ENCODE measurements at places on chromosomes 6 and 20.

GRCh38 chr20:47791084-47791599 is 5.9 kb upstream of the SULF2 start:
- no peak for DNase-seq

- DNase-seq: no peak
Observed at GRCh38 chr6:14026831-14027539, 90.6 kb upstream of the CD83 start.

- no peak for DNase-seq
Observed at GRCh38 chr6:118710616-118711015, 59.2 kb upstream of the CEP85L start.

- DNase-seq: no peak
Observed at GRCh38 chr6:118784641-118785164, 109.2 kb upstream of the ASF1A start.

GRCh38 chr20:59749301-59749700 is 145.0 kb downstream of the PHACTR3 start:
- DNase-seq: no peak

DNA sequence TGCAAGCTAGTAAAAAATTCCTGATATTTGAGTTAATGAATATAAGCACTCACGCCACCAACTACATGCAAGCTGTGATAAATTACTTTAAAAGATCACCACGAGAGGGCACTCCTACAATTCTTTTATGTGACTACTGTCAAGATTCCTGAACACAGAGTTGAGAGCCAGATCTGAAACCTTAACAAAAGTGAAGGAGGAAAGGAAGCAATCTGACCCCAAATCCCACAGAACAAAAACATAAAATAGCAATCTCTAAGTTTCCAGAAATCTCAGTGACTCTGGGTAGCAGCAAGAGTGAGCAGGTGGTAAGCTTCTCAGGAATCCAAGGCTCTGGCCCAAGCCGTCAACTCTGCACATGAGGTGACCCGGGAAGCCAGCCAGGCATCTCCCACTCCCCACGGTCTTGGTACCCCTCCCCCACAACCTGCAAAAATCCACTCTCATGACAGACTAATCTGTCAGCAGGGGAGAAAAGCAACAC is 55.1 kb downstream of the STAU1 start:
- peak; percentile 65 for DNase-seq

GRCh38 chr6:28586324-28586723 is 60.6 kb downstream of the GPX5 start:
- no peak for DNase-seq

DNA sequence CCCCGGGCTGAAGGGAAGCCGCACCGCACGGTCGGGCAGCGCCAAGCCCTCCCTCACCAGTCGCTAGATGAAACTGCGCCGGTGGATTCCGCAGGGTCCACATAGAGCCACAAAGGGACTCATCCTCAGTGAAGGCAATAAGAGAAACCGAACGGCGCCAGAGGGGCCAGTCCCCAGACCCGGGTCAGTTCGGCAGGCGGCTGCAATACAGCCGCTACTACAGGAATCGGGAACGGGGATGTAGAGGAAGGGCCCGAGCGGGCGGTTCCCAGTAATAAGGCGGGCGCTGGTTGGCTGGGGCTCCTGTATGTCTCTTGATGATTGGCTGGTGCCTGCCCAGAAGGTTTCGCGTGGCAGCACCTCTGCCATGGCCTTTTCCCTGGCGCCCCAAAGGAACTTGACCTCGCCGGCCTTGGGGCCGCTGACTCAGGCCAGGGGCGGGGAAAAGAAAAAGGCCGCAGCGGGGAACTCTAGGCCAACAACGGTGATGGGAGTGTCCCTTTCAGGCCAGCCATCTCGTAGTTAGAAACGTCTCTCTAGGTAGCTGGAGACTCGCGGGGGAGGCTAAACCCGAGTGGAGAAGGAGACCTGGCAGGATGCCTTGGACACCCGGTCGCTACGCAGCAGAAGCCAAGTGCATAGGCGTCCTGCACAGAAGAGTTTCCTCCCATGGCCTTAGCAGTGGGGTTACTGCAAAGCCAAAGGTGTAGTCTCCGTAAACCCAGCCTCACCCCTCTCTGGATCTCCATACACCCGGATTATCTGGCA is at the start of gene IBTK:
IBTK (minus strand) TSS at position 240 of the 768 bp plus-strand sequence. CDS start 7,258 bp downstream, outside the sequence.
- DNase-seq: peak; percentile 91

DNA sequence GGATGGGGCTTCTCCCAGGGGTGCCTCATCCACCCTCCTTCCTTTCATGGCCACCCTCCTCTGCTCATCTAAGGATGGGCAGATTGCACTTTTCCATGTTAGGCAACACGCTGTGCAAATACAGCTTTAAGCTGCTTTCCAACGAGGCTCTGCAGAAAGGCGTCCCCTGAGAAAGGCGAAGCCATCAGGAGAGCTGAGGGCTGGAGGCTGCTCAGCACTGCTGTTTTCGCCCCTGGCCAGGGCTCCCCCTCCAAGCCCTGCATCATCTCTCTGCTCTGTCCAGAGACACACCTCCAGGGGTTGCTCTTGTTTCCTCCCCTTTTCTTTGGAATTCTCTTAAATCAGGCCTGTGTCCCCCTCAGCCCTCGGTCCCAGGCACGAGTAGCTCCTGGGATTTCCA is 526.1 kb downstream of the CDH26 start:
- DNase-seq: no peak

DNA sequence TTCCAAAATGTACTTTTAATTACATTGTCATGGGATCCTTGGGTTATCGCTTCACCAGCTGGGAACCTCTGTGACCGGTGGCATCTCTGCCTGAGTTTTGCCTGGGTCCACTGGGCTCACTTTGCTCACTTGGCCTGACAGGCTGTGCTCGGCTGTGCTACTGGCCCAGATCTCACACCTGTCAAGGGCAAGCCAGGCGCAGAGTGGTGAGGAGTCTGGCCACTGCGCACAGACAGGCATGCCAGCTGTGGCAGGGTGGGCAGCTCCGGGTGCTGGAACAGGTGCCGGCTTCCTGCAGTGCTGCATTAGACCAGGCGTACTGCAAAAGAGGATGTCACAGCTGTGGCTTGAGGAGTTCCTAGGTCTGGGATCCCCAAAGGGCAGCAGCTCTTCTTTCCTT is 489.8 kb downstream of the TENT5A start:
- no peak for DNase-seq

DNA sequence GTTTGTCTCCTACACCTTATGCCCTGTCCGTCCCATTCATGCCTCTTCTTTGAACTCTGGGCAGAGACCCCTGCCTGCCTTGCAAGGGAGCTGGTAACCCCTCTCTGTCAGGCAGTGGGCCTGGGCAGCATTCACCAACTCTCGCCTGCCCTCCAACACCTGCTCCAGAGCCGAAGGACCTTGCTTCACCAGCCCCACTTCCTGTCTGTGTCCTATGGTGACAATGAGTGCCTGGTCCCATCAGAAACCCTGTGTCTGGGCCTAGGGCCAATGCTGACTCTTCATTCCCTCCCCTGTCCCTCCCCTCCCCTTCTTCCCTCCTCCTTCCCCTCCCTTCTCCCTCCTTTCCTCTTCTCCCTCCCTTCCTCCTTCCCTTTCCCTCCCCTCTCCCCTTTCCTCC is 22.8 kb upstream of the PCMTD2 start:
- no peak for DNase-seq

GRCh38 chr6:109478841-109479624 is 4.0 kb downstream of the ZBTB24 start:
- DNase-seq: no peak

GRCh38 chr6:108560463-108561308 is at the start of gene FOXO3:
Gene FOXO3 (plus strand): TSS chr6:108560917. CDS start chr6:108561209, 292 bp downstream.
- DNase-seq: peak; percentile 91

DNA sequence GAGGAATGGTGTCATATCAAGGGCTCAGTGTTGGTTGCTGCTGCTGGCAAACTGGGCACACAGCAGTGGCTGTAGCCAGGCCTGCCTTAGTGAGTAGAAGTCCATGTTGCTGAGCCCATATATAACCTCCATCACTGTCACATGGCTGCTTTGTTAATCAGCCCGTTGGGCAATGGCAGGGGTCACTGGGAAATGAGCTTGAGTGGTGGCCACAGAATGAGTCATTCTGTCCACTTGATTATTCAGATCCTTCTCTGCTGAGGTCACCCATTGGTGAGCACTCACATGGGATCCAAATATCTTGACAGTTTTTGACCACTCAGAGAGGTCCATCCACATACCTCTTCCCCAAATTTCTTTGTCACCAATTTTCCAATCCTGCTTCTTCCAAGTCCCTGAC is 898.9 kb upstream of the EYS start:
- DNase-seq: no peak

- no peak for DNase-seq
Observed at GRCh38 chr6:20182926-20183521, 29.2 kb downstream of the MBOAT1 start.

- no peak for DNase-seq
Observed at GRCh38 chr6:17899491-17899890, 87.9 kb downstream of the KIF13A start.

DNA sequence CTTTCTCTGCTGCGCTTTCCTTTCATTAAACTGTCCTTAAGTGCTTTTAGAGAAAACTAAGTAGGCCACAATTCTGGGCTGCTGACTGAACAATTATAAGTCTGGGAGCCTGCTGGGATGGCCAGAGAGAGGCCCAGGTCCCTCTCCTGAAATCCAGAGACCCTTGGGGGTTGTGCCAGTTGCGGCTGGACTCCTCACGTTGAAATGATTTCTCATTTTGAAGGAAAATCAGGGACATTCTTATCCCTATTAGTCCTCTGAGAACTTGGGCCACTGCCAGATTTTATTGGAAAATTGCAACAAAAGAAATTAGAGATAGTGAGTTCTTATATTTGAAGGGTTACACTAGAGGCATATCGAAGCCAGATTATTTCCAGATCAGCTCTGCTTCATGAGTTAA is 145.1 kb downstream of the CLIC5 start:
- DNase-seq: no peak

DNA sequence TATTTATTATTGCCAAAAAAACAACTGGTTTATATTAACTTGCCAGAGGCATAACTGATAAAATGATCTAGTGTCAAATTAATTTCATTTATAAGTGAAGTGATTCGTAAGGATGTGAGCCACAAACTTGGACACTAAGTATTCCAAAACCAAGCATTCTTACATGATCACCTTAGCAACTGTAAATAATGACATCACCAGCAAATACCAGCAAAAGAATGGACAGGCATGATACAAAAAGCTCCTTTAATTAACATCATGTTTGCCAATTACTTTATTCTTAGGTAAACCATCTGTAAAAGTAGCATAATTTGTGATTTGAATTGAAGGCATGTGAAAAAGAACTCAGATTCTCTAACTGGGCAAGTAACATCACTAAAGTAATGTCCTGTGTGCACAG is 17.2 kb upstream of the FNDC1 start:
- DNase-seq: no peak

DNA sequence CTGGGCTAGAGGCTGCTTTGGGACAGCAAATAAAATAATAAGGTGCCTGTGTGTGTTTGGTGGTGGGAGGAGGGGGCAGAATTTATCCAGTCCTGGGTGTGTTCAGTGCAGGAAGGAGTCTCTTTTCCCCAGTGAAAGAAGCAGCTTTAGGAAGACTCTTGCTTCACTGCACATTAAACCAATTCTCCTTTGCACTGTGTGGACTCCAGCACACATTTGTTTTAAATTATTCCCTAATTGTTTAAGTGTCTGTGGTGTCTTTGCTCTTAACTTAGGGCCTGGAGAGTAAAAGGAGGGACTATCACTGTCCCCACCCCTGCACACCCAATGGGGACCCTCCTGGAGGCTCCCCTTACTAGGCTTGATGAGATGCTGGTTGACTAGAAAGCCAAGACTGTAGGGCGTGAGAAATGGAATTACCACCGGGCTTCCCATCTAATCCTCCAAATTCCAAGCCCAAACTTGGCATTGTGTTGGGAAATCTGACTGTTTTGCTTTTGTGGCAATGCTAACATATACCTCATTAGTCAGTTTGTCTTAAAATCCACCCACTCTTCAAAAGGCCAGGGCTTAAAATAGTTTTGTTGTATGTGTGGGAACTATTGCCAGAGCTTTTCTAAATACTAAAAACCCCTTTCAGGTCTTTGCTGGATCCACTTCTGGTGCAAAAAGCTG is 13.5 kb upstream of the DAAM2 start:
- no peak for DNase-seq

DNA sequence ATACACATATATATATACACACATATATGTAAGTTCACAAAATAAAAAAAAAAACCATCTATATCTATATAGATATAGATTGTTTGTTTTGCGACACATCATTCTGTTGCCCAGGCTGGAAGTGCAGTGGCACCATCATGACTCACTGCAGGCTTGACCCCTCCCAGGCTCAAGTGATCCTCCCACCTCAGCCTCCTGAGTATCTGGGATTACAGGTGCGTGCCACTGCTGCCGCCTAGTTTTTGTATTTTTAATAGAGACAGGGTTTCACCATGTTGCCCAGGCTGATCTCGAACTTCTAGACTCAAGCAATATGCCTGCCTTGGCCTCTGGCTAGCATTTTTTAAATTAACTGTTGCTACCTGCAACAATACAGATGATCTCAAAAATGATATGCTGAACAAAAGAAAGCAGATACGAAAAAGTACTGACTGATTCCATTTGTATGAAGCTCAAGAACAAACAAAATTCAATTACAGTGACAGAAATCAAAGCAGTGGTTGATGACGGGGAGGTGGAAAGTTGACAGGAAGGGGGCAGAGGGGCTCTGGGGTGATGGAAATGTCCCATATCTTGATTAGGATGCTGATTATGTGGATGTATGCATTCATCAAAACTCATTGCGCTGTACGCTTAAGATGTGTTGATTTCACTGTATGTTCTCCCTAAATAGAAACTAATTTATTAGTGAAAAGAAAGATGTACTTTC is 49.6 kb downstream of the ATXN1 start:
- no peak for DNase-seq

GRCh38 chr20:47285189-47285588 is 71.3 kb downstream of the ZMYND8 start:
- DNase-seq: no peak

- no peak for DNase-seq
Observed at GRCh38 chr20:8740265-8740664, 328.6 kb upstream of the PLCB4 start.

GRCh38 chr20:906001-906520 is 10.1 kb downstream of the ANGPT4 start:
- DNase-seq: no peak

DNA sequence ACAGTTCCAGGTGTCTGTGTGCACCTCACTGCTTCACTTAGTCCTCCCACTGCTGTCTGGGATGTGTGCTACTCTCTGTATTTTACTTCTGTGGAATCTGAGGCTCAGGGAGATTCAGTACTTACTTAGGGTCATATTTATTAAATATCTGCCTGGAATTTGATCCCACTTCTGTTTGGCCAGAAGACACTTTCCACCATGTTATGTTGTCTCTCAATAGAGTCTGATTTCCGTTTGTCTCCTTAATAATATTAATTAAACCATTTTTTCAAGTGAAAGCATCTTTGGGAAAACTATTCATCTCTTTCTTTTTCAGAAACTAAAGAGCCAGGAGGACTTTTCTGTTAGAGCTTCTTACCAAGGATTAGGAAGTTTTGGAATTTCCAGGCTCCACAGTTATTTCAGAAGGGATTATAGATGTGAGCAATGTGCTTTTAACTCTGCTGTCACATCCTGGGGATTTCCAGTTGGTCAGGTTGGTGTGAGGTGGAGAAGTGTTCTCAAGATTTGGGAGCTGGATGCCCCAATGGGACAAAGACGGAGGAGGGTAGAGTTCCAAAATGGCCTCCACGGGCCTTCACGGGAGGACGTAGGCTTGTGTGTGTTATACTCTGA is 156.8 kb upstream of the RALGAPA2 start:
- DNase-seq: no peak

GRCh38 chr6:91683240-91683639 is 1096.4 kb upstream of the MAP3K7 start:
- peak; percentile 50 for DNase-seq

GRCh38 chr6:53496797-53497375 is 48.0 kb downstream of the GCLC start:
- no peak for DNase-seq

GRCh38 chr20:56423211-56423610 is 11.2 kb downstream of the CASS4 start:
- no peak for DNase-seq
